Dermis microvascular lymphatic vessel endothelial cell (primary cell): ENCODE measurements at places on chromosomes 12 and 14. TPM values are rescaled to one million over a fixed set of nuclear protein-coding genes. Genes with fewer than 3 reads are reported as not detected.

- DNase-seq = no peak
Measured at GRCh38 chr12:64780531-64781279, 21.5 kb upstream of the GNS start.

GRCh38 chr12:63955831-63956666 lies 111.5 kb downstream of the SRGAP1 start:
- no peak for DNase-seq

- DNase-seq = no peak
Measured at GRCh38 chr14:76967788-76968187, 60.7 kb downstream of the IRF2BPL start.

- DNase-seq = no peak
Measured at GRCh38 chr14:79661752-79662151, 549.6 kb downstream of the DIO2 start.

DNA sequence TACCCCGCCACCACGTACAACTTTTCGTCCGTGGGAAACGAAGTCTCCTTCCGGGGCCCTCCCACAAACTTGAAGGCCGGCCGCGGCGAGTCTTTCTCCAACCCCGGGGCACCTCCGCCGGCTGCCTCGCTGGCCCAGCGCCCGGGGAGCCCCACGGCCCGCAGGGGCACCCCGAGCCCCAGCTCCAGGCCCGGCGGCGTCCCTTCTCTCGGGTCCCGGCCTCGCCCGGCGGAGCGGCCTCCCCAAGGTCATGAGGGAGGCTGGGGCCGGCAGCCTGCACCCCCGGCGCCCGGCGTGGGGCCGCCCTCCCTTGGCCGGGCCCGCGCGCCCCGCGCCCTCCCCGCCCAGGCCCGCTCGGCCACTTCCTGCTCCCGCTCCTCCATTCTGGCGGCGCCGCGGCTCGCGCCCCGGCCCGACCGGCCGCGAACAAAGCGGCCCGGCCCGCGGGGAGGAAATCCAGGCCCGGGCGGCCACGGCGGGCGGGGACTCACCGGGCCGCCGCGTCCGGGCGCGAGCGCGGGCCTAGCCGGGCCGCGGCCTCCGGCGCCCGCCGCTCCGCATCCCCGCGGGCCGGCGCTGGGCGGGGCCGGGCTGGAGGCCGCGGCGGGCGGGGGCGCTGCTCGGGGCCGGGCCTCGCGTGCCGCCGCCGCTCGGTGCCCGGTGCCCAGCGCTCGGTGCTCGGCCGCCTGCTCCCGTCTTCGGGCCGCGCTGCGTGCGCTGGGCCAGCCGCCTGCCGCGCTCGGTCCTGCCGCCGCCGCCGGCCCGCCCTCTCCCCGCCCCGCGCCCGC lies at the start of gene AKT1:
TSS of gene AKT1 (minus strand) at position 756 of the 788 bp plus-strand sequence. CDS start 3,105 bp downstream, outside the sequence.
- peak; percentile 31 for DNase-seq

DNA sequence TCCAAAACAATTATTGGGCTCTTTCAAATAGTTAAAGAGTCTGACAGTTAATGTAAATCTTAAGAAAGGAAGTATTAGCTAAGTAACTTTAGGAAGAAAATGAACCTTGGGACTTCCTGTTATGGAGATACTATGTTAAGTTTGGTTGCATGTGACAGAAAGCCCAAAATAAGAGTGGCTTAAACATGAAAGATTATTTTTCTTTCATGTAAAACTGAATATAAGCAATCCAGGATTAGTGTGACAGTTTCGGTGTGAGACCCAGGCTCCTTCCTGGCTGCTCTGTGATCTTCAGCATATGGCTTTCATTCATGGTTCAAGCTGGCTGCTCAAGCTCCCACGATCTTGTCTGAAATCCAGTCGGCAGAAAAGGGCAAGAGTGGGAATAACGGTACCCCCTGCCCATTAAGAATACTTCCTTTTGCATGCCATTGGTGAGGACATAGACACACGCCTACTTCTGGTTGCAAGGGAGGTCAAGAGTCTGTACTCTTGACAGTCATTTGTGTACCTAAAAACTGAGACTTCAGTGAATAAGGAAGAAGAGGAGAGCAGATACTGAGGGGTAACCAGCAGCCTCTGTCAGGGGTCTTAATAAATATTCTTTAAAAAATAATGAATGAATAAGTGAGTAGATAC lies 2.2 kb upstream of the RPAP3 start:
- DNase-seq = no peak

GRCh38 chr12:27462851-27463250 lies 16.3 kb downstream of the SMCO2 start:
- peak; percentile 11 for DNase-seq

DNA sequence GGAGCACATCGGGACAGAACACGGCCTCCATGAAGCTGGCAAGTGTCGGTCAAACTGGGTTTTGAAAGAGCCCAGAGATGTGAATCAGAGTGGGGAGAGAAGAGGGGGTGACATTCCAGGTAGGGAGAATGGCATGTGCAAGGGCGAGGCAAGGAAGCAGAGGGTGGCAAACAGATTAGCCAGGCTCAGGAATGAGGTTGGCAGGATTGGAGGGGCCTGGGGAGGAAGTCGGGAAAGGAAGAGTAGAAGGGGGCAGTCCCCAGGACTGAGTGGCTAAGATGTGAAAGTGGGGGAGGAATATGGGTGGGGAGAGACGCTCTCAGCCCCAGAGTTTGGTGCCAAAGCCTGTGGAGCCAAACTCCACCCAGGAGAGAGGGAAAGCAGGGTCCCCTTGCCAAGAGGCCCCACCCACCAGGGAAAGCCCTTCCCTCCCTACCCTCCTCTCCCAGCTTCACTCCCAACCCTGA lies 5.5 kb upstream of the HDAC7 start:
- no peak for DNase-seq

DNA sequence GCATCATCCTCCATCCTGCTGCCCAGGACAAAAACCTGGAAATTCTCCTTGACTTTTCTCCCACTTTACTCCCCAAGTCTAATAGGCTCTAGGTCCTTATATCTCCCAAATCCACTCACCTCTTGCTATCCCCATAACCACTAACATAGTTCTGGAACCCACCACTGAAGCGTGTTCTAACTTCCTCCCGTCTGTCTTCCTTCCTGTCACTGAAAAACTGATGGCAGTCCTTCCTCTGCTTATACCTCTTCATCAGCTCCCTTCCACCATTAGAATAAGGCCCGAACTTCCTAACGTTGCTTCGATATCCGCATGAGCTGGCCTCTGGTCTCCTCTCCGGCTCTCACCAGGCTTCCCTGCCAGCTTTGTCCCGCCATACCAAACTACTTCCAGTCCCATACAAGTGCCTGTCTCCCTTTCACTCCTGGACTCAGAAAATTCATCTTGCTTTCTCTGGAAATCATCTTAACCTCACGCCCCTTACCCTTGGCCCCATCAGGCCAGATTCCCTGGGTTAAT lies 63.0 kb upstream of the BCL2L14 start:
- DNase-seq = no peak

DNA sequence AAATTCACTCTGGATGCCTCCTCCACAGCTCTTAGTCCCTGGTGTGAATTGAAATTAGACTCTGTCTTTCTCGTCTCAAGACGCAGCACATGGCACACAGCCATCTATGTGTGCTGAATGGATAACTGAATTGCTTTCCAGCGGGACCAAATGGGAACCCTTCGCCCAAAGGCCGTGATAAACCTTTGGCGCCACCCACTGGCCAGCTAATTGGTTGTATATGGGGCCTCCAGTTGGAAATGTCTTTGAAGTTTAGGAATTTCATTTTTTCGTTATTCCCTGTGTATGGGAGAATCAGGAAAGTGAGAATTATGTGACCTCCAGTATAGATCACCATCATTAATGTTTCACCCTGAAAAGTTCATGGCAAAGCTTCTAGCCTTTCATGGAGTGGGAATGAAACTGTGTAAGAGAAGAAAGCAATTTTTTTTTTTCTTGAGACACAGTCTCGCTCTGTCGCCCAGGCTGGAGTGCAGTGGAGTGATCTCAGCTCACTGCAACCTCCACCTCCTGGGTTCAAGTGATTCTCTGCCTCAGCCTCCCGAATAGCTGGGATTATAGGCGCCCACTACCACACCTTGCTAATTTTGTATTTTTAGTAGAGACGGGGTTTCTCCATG lies 9.8 kb upstream of the HSP90AA1 start:
- peak; percentile 40 for DNase-seq

- no peak for DNase-seq
Measured at GRCh38 chr12:106010741-106011140, 128.0 kb downstream of the NUAK1 start.

- DNase-seq = no peak
Measured at GRCh38 chr12:19867151-19867550, 427.9 kb downstream of the AEBP2 start.

GRCh38 chr14:68784978-68785533 lies 7.8 kb downstream of the ZFP36L1 start:
- DNase-seq = no peak

DNA sequence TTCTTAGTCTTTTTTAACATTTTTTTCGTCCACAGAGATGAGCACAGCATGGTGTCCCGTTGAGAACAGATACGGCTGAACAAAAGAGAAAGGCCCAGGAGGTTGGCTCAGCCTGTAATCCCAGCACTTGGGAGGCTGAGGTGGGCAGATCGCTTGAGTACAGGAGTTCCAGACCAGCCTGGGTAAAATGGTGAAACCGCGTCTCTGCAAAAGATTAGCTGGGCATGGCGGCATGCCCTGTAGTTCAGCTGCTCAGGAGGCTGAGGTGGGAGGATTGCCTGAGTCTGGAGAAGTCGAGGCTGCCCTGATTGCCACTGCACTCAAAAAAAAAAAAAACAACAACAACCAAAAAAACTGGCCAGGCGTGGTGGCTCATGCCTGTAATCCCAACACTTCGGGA lies 5.9 kb upstream of the EP400 start:
- no peak for DNase-seq

The ISM2 gene
- under 0.01 TPM in 2 replicates for total RNA-seq

The SLC17A8 gene
- not detected in 2 replicates for total RNA-seq

The TCL1B gene
- not detected in 2 replicates for total RNA-seq

The NXPH4 gene
- total RNA-seq = under 0.01 TPM in 1 of 2 replicates, not detected in the other

The PAH gene
- total RNA-seq = not detected in 2 replicates

The FOXG1 gene
- total RNA-seq = not detected in 2 replicates

The ADCY6 gene
- total RNA-seq = 27.2 and 35.7 TPM in 2 replicates

The ITGA7 gene
- 0.13 and 0.26 TPM in 2 replicates for total RNA-seq

The PAPLN gene
- total RNA-seq = 30.4 and 58.3 TPM in 2 replicates

The ADAMTS20 gene
- not detected in 2 replicates for total RNA-seq

The ATL1 gene
- 0.76 and 0.90 TPM in 2 replicates for total RNA-seq

The SPTB gene
- total RNA-seq = under 0.01 and 0.13 TPM in 2 replicates
